ENCODE measurements at places on chromosomes 4 and X.

DNA sequence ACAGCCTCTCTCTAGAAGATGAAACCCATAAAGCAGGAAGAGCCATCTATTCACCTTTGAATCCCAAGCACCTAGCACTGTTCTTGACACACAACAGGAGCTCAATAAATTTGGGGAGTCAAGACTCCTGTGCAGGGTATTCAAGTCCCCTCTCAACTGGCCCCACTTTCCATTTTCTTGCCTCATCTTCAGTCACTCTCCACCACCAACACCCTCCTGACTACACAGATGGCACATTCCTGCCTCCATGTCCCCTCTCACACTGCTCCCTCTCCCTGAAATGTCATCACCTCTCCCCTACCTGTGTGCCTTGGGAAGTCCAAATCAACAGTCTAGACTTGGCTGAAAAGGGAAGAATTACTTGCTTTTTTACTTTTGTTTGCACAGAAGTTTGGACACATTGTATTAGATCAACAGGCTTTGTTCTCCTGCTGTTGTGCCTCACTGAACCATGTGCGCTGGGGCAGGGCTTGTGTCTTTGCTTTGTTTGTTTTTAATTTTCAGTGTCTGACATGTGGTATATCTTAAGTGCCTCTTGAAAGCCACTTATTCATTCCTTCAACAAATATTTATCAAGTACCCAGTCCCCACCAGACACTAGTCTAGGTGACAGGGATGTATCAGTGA lies 85.1 kb downstream of the APBB2 start:
- DNase-seq = no peak

DNA sequence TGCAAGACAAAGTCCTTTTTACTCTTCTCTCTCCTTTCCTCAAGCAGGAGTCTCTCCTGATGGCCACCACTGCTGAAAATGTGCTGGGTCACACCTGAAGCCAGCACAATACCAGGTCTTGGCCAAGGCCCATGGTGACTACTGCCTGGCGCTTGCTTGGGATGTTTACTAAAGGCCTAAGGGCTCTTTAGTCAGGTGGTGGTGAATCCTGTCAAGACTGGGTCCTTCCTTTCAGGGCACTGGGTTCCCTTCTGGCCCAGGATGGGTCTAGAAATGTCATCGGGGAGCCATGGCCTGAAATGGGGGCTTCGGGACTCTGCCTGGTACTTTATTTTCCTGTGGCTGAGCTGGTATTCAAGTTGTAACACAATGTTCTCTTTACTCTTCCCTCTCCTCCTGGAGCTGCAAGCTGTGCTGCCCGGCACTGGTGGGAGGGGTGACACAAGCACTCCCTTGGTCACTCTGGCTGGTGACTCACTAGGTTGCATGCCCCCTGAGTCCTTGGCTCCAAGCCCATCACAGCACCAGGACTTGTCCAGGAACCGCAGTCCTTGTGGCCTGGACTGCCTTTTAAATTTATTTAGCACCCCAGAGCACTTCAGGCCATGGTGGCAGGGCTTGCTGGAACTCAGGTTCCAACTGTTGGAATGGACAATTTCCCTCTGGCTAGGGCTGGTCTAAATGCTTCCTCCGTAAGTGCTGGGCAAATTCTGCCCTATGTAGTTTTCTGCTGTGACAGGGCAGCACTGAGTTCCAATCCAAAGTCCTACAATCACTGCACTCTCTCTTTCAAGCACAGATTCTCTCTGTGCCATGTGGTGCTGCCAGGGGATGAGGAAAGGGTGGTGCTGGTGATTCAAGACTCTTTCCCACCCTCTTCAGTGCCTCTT lies 11.3 kb downstream of the ARL13A start:
- no peak for DNase-seq

GRCh38 chrX:132270699-132271098 lies 51.5 kb upstream of the RAP2C start:
- DNase-seq = no peak

DNA sequence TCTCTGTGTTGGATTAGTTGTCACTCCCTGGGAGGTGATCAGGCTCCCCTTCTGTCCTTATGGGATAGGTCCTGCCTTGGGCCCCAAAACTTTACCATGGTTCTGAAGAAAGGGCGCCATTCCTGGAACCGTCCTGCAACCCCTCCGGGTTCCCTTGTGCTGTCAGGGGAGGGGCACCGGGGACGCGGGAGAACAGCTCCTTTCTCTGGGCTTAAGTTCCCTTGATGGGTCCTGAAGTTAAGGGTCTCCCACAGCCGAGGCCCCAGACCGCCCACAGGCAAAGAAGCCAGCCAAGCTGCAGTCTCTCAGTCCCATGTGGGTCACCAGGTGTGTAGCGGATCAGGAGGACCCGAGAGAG lies 44.8 kb downstream of the UGT2A3 start:
- DNase-seq = no peak

DNA sequence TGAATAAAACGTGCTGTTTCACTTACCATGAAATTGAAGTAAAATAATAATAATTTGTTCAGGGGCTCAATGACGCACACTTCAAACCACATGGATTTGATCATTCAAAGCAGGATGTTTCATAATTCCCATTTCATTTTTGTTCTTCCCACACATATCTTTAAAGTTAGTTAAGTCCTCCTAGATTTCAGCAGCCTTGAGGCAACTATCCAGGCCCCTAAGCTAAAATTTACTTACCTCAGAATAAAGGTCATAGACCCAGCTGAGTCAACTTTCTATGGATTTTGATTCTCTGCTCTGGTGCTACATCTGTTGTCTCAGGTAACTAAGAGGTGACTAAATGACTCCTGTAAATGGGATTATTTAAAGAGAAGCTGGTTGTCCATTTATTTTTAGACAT lies 25.0 kb downstream of the GPR174 start:
- no peak for DNase-seq

DNA sequence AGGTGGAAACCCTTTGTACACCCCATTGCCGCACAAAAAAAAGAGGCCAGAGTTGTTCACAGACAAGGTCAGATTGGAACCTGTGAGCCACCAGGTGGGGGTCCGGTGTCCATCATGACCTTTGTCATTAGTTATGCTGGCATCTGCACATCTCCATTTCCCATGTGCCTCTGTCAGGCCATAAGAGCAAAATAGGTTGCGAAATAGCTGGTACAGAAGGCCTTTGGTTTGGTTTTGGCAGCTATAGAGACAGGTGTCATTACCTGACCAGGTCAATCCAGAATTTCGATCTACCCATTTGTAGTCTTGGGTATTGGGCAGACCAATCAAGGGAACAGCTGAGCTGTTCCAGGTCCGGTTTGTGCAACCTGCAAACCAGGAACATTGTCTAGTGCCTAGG lies 6.6 kb downstream of the ERVMER34-1 start:
- DNase-seq = no peak

GRCh38 chr4:159500861-159501260 lies 398.0 kb downstream of the RAPGEF2 start:
- DNase-seq = no peak

DNA sequence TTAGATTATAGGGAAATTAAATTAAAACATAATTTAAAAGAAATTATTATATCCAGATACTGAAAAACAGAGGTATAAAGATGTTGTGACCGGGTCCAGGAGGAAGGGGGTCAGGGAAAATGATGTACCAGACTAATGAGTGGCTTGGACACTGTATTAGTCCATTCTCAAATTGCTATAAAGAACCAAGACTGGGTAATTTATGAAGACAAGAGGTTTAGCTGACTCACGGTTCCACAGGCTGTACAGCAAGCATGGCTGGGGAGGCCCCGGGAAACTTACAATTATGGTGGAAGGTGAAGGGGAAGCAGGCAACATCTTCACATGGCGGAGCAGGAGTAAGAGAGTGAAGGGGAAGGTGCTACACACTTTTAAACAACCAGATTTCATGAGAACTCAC lies 3.4 kb upstream of the FAM9B start:
- DNase-seq = no peak
